ENCODE measurements at places on chromosomes 16 and 17.

DNA sequence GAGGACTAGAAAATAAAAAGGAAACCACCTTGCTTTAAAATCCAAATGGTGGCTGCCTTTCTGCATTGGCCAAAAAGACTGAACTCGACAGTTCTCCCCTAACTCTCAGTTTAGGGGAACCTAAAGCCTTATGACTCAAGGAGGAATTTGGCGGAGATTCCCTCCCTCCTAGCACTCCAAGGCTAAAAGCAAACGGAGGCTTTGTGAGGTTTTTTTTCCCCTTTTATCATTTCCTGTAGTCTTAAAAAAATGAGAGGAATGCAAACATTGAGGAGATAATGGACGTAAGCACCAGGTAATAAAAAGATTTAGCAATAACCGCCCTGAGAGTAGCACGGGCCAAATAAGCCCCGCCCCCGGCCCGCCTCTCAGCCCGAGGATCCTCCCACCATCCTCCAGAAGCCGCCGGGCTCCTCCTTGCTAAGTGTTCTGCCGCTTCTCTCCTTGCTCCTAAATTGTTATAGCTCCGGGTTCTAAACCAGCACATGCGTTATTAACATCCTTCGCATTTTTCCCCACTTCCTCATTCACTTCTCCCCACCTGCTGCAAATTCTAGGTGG, 5.8 kb upstream of the KIFC3 start:
- DNase-seq: peak; percentile 95

- peak; percentile 42 for DNase-seq
Observed at GRCh38 chr17:47895347-47895855, 635 bp upstream of the SP2 start.

DNA sequence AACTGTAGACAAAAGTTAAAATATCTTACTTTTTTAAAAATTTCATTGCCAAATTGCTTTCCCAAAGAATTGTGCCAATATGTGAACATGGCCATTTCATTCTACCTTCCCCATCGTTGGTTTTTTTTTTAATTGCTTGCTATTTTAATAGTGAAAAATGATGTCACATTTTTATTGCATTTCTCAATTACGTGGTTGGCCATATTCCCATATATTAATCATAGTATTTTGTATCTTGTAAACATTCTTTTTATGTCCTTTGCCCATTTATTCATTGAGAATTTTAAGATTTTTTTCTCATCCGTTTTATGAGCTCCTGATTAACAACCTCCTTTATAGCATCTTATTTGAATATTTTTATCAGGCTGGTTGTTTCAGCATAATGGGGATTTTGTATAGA, 7.2 kb downstream of the OMG start:
- DNase-seq: no peak

DNA sequence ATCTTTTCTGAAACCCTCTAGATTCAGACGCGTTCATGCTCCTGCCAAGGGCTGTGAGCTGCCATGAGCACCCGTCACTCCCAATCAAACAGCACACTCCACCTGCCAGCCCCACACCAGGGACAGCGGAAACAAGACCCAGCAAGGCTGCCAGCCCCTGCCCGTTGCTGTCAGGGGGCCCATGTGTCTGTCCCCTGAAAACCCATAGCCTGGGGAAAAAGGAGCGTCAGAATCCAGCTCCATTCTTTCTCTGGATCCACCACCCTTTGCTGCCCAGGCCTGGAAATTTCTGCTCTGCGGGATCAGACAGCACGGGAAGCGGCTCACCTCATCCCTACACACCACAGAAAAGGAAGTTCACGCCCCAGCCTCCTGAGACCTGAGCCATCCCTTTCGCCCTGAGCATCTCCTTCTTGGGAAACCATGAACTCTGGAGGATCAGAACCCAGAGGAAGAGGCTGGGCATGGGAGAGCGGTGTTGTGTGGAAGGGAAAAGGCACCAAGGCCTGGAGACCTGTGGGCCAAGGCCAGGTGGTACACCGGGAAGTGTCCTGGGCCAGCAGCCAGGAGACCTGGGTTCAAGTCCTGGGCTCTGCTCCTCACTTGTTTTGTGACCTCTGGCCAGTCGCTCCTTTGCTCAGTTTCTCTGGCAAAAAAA, 51.5 kb upstream of the RCVRN start:
- no peak for DNase-seq

DNA sequence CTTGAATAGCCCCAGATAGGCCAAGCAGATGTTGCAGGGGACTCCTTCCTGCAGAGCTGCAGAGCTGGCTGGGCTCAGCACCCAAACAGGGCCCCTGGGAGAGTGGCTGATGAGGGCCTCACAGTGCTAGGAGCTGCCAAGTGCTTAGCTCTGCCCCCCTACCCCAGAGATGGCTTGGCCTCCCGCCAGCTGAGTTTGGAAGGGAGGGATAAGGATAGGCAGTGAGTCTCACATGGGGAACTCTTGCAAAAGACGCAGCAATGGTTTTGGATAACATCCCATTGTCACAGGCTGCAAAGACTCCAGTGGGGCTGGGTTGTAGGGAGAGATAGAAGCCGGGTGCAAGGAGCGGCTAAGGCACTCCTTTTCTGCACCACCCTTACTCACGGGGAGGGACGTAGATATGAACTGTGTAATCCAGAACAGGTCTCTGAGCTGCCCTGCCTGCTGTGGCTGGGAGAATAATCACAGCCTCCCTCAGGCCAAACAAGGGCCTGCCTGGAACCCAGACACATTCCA, 52.9 kb upstream of the MAF start:
- DNase-seq: peak; percentile 30

DNA sequence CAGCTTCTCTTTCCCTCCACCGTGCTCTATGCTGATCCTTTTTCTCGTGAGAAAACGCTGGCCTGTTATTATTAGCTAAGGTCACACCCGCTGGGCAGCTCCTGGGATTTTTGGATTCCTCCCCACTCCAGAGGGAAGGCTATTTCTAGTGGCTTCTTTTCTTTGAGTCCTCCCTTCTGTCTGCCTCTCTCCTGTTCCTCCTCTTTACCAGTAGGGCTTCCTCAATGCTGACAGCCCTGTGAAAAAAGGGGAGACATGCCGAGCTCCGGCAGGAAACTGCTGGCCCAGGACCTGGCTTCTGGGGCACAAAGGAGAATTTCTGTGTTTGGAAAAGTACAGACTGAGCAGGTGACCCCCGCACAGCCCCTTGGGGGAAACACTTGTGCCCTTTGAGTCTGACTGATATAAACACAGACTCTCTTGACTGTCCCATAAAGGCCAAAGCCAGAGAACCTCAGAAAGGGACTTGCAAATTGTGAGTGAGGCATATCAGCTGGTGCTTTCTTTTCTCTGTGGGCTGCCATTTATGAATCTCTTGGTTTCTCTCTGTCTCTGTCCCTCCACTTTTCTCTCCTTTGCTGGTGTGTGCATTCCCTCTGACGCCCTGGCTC, 14.0 kb upstream of the RNF135 start:
- DNase-seq: no peak

DNA sequence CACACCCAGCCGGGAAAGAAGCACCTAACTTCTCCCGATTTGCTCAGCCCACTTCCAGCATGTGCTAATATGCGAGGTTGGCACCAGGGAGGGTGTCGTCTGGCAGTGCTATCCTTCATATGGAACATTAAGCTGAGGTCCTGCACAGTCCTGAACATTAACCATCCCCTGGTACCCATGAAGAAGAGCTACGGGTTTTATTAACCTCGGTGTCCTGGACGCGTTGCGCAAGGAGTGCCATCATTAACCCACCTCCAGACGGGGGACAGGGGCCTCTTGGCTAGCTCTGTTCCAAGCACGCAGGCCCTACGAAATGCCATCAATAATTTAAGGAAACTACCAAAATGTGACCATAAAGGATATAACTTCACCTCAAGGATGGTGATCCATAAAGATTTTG, 193.5 kb downstream of the MAF start:
- DNase-seq: no peak

GRCh38 chr17:77909236-77909635, 49.3 kb upstream of the TNRC6C start:
- no peak for DNase-seq

- DNase-seq: no peak
Observed at GRCh38 chr16:58518083-58518979, 3.0 kb downstream of the SETD6 start.

GRCh38 chr17:59877965-59878364, 14.8 kb downstream of the TUBD1 start:
- no peak for DNase-seq

GRCh38 chr17:68621065-68621464, 19.9 kb upstream of the FAM20A start:
- DNase-seq: no peak

DNA sequence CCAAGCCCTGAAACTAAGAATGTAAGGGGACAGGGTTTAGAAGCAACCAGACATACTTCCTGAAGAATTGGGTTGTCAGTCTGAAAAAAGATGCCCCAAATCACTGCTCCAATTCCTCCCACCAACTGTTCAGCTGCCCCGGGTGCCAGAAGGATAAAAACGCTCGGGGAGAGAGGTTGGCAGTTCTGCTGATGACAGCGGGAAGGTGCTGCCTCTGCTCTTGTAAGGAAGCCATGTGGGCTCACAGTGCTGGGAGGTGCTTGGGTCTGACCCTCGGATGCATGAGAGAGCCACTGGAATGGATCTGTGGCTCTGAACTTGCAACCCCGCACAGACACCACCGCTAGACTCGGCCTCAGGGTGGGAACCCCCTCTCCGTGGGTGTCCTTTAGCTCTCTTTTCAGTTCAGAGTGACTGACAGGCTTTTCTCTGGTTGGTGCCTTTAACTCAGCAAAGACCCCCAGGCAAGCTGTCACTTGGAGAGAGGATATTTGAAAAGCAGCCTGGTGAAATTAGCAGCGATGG, 364.8 kb upstream of the RBFOX1 start:
- no peak for DNase-seq

DNA sequence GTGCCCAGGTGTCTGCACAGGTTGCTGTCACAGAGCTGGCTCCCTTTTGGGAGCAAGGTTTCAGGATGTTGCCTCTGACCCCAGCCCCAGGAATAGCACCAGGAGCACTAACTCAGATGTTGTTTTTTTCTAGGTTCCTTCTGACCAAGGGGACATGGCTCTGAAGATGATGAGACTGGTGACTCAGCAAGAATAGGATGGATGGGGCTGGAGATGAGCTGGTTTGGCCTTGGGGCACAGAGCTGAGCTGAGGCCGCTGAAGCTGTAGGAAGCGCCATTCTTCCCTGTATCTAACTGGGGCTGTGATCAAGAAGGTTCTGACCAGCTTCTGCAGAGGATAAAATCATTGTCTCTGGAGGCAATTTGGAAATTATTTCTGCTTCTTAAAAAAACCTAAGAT, 28.1 kb downstream of the SCPEP1 start:
- DNase-seq: peak; percentile 81
